ENCODE measurements at places on chromosomes 2 and 18. TPM values are rescaled to one million over a fixed set of nuclear protein-coding genes. Genes with fewer than 3 reads are reported as not detected.

The GREB1L gene
- 17.5 TPM for total RNA-seq

The ALK gene
- total RNA-seq: 0.16 TPM

The CEP76 gene
- total RNA-seq: 4.4 TPM

The SP9 gene
- not detected for total RNA-seq

The ITGA4 gene
- total RNA-seq: 0.96 TPM

The SLC9A4 gene
- total RNA-seq: not detected

DNA sequence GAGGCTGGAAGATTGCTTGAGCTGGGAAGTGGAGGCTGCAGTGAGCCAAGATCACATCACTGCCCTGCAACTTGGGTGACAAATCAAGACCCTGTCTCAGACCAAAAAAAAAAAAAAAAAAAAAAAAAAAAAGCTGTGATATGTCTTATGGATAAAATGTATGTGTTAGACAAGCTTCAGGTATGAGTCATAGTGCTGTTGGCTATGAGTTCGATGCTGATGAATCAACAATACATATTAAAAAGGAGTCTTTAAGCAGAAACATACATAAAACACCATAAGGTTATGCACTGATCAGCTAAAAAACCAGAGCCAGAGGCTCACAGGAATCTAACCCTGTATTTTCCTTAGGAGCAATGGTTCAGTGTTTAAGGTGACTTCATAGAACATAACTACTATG is 332.3 kb downstream of the NCKAP5 start:
- no peaks in the 10 kb centered on the region for H3K27me3 ChIP-seq
- H3K27ac ChIP-seq: no peak overlapping the region
- H3K36me3 ChIP-seq: no peaks in the 10 kb centered on the region
- peaks cover 11% of the 10 kb centered on the region for H3K4me1 ChIP-seq
- no peak for DNase-seq

GRCh38 chr18:58785171-58785805 is 79.4 kb upstream of the ZNF532 start:
- no peaks in the 10 kb centered on the region for H3K27me3 ChIP-seq
- DNase-seq: no peak
- no peaks in the 10 kb centered on the region for H3K4me1 ChIP-seq
- H3K36me3 ChIP-seq: no peaks in the 10 kb centered on the region

- DNase-seq: no peak
- H3K4me1 ChIP-seq: no peaks in the 10 kb centered on the region
- H3K27ac ChIP-seq: no peak overlapping the region
- H3K27me3 ChIP-seq: no peaks in the 10 kb centered on the region
- H3K4me3 ChIP-seq: no peak overlapping the region
Observed at GRCh38 chr2:118686346-118686745, 161.1 kb downstream of the EN1 start.

- H3K4me3 ChIP-seq: no peak overlapping the region
- H3K4me1 ChIP-seq: peaks cover 6% of the 10 kb centered on the region
- H3K27me3 ChIP-seq: no peaks in the 10 kb centered on the region
- no peaks in the 10 kb centered on the region for H3K36me3 ChIP-seq
- DNase-seq: no peak
Observed at GRCh38 chr2:80246534-80246933, 58.0 kb downstream of the LRRTM1 start.

- no peaks in the 10 kb centered on the region for H3K36me3 ChIP-seq
- no peak for DNase-seq
- H3K27me3 ChIP-seq: no peaks in the 10 kb centered on the region
- no peaks in the 10 kb centered on the region for H3K4me1 ChIP-seq
- H3K4me3 ChIP-seq: no peak overlapping the region
- no peak overlapping the region for H3K27ac ChIP-seq
Observed at GRCh38 chr18:32934201-32934600, 161.4 kb upstream of the KLHL14 start.

DNA sequence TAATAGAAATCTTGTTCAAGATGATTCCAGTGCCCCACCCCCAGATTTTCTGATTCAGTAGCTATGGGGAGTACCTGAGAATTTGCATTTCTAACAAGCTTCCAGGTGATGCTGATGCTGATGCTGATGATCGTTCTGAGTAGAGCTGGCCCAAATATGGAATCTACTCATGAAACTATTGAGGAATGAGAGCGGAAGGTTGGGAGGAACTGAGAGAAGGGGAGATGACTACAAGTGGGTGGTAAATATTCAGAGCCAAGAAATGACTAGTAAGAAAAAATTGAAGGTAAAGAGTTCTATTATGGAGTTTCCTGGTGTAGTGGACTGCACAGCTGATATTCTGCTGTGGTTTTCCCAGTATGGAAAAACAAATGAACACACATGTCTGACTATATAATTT is 235.4 kb upstream of the FN1 start:
- H3K27me3 ChIP-seq: no peaks in the 10 kb centered on the region
- no peaks in the 10 kb centered on the region for H3K36me3 ChIP-seq
- DNase-seq: no peak
- no peak overlapping the region for H3K4me3 ChIP-seq

GRCh38 chr18:27413495-27414401 is 228.6 kb upstream of the CHST9 start:
- no peaks in the 10 kb centered on the region for H3K4me1 ChIP-seq
- H3K4me3 ChIP-seq: no peak overlapping the region
- peak; percentile 66 for DNase-seq
- no peaks in the 10 kb centered on the region for H3K27me3 ChIP-seq
- no peak overlapping the region for H3K27ac ChIP-seq
- no peaks in the 10 kb centered on the region for H3K36me3 ChIP-seq

GRCh38 chr18:42105394-42105793 is 150.4 kb downstream of the PIK3C3 start:
- H3K4me1 ChIP-seq: no peaks in the 10 kb centered on the region
- no peaks in the 10 kb centered on the region for H3K27me3 ChIP-seq
- no peak for DNase-seq
- H3K4me3 ChIP-seq: no peak overlapping the region
- H3K27ac ChIP-seq: no peak overlapping the region

GRCh38 chr2:101253013-101253702 is 472 bp downstream of the CNOT11 start:
- no peaks in the 10 kb centered on the region for H3K4me1 ChIP-seq
- H3K27ac ChIP-seq: peak overlapping the region; percentile 97
- H3K27me3 ChIP-seq: no peaks in the 10 kb centered on the region
- peak; percentile 61 for DNase-seq
- peak overlapping the region; percentile 85 for H3K4me3 ChIP-seq

- peak overlapping the region; percentile 89 for H3K27ac ChIP-seq
- peaks cover 63% of the 10 kb centered on the region for H3K4me1 ChIP-seq
- no peak for DNase-seq
- H3K4me3 ChIP-seq: peak overlapping the region; percentile 83
Observed at GRCh38 chr2:134120733-134121630, 132.9 kb upstream of the MGAT5 start.

DNA sequence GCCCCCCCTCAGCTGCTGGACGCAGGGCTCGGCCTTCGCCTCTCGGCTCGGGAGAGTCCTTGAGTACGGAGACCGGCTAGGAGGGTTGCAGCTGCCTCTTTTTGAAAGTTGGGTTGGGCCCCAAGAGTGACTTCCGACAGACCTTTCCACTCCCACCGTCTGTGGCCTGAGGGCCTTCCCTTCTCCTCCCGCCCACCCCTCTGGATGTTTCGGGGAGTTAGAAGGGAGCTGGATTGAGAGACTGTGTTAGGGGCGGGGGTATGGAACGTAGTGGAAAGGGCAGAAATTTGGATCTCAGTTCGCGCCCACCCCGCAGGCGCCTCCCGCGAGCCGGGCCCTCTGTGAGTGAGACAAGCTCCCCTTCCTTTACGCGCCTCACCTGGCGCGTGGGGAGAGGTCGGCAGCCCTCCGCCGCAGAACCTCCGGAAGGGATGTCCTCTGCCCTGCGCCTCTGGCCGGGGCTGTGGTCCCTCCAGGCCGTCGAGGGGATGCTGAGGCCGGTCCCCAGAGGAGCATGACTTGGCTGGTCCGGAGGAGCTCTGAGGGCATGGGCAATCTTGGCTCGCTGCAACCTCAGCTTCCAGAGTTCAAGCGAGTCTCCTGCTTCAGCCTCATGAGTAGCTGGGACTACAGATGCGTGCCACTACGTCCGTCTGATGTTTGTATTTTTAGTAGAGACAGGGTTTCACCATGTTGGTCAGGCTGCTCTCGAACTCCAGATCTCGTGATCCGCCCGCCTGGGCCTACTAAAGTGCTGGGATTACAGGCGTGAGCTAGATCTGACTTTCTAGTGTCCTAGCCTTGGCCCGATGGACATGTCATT is 15.9 kb downstream of the C2orf74 start:
- H3K27me3 ChIP-seq: no peaks in the 10 kb centered on the region
- peak overlapping the region; percentile 100 for H3K27ac ChIP-seq
- no peak for DNase-seq
- H3K36me3 ChIP-seq: peaks cover 21% of the 10 kb centered on the region

DNA sequence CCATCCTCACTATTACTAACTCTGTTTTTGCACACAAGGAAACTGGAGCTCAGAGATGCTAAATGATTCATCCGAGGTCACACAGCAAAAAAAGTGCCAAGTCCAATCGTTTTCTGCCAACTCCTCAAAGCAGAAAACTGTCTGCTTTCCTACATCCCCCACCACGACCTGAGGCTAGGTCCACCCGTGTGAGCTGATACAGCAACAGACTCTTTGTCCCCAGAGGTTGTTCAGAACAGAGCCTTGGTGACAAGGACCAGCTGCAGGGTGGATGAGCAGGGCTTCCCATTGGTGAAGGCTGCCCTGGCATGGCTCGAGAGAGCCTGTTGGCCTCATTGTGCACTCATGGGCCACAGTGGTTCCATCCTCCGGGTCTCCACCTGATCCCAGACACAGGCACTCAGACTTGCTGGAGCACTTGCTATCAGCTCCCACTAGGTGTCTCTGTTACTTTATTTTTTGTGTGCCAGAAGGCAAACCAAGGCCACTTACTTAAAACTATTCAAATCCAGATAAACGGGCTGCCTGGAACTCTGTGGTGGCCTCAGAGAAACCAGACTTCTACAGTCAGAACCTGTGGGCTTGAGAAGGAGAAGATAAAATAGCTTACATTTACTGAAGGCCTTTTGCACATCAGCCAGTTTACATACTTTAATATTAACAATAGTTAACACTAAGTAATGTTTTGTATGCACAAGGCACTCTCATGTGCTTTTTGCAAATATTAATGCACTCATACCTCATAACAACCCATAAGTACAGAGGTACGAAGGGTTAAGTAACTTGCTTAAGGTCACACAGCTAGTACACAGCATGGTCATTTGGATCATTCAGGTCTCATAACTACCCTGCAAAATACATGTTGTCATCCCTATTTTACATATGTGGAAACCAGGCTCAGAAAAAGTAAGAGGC is 62.9 kb upstream of the CTIF start:
- H3K4me1 ChIP-seq: no peaks in the 10 kb centered on the region
- H3K27ac ChIP-seq: no peak overlapping the region
- no peak overlapping the region for H3K4me3 ChIP-seq

DNA sequence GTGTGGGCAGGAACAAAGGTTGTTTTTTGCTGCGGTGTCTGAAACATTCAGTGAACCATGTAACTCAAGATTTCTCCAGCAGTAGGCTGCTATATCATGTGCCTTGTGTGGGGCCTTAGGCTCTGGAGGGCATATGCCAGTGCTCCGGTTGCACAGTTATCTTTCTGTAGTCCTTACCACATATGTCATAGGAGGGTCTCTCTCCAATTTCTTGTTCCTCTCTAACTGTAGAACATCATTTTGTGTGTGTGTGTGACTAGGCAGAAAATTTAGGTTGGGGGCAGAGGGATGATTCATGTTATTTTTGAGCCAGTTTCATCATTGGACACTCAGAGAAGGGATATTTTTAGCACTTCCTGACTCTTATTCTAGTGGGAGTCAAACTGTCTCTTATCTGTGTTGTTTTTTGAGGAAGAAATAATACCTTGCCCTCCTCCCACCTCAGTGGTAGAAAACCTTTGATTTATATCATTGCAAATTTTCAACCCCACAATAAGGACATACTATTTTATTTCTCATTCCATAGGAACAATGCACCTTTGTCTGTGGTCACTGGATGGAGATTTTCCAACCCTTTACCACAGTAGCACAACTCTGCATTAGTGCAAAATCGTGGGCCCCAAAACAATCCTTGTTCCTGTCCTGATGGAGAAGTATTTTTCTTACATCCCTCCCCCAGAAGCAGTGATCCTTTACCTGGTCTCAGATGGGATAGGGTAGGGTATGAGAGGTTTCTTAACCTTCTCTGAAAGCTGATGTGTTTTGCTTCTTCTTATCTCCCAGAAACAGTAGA is 113.9 kb downstream of the CCDC74A start:
- H3K4me3 ChIP-seq: no peak overlapping the region
- no peak for DNase-seq
- no peak overlapping the region for H3K27ac ChIP-seq
- no peaks in the 10 kb centered on the region for H3K27me3 ChIP-seq
- H3K36me3 ChIP-seq: no peaks in the 10 kb centered on the region

DNA sequence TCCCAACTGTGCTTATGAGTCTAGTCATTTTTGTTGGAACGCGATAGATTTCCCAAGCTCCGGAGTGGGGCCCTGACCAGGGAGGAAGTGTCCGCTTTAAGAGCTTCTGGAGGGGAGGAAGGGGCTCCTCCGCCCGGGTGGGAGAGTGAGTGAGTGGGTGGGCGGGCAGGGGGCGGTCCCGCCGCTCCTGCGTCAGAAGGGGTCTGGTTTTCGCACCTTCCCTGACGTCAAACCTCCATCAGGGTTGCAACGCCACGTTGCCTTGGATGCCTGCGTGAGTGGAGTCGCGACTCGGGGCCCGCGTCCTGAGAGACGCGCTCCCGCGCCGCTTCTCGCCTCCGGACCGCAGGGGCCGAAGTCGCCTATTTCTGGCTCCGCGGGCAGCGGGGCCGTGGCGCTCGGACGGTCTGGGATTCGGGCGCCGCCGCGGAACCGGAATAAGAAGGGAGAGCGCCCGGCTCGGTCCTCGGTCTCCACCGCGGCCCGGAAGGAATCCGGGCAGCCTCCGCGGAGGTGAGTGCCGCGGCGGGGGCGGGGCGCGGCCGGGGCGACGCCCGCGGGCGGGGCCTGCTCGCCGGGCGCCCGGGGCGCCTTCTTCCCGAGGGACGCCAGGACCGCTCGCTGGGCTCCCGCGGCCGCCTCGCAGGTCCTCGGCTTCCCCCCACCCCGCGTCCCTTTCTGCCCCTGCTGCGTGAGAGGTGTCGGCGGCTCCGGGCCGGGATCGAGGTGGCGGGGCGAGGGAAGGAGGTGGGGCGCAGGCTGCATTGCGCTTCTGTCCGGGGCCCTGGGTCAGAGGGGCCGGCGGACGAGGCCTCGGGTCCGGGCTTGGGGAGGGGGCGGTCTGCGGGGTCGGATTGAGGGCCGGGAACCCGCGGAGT is at the start of gene ZDBF2:
Gene ZDBF2, plus strand, starts transcription at position 230 of the 878 bp plus-strand sequence. CDS start 7,187 bp downstream, outside the sequence.
- peak within 1 kb of the TSS; percentile 81 for H3K27ac ChIP-seq
- no peak for DNase-seq
- H3K36me3 ChIP-seq: no peaks in the 10 kb centered on the region
- peaks cover 6% of the 10 kb centered on the region for H3K27me3 ChIP-seq
- peaks cover 5% of the 10 kb centered on the region for H3K4me1 ChIP-seq

- H3K4me1 ChIP-seq: peaks cover 22% of the 10 kb centered on the region
- H3K27me3 ChIP-seq: no peaks in the 10 kb centered on the region
- H3K4me3 ChIP-seq: no peak overlapping the region
- DNase-seq: peak; percentile 50
Observed at GRCh38 chr18:35514283-35514682, 16.5 kb upstream of the INO80C start.

GRCh38 chr2:104340162-104340561 is 513.8 kb upstream of the POU3F3 start:
- no peak for DNase-seq
- no peak overlapping the region for H3K27ac ChIP-seq
- no peaks in the 10 kb centered on the region for H3K36me3 ChIP-seq
- H3K4me1 ChIP-seq: no peaks in the 10 kb centered on the region
- H3K4me3 ChIP-seq: no peak overlapping the region

GRCh38 chr2:191145769-191146471 is 4.9 kb downstream of the STAT4 start:
- no peaks in the 10 kb centered on the region for H3K36me3 ChIP-seq
- H3K27ac ChIP-seq: no peak overlapping the region
- H3K27me3 ChIP-seq: no peaks in the 10 kb centered on the region

All from right atrium auricular region (tissue), 2 donors.